Naive thymus-derived CD4-positive, alpha-beta T cell (primary cell): ENCODE measurements at places on chromosomes 11 and 22.

GRCh38 chr11:71342951-71343827 lies 90.8 kb upstream of the SHANK2 start:
- no peak for DNase-seq

- no peak for DNase-seq
These were observed 153.0 kb upstream of the TIMP3 start for GRCh38 chr22:32648486-32648885.

- DNase-seq, result no peak
These were observed 13.1 kb downstream of the MRGPRG start for GRCh38 chr11:3205261-3206155.

GRCh38 chr11:3003396-3004231 lies 11.5 kb upstream of the NAP1L4 start:
- no peak for DNase-seq

DNA sequence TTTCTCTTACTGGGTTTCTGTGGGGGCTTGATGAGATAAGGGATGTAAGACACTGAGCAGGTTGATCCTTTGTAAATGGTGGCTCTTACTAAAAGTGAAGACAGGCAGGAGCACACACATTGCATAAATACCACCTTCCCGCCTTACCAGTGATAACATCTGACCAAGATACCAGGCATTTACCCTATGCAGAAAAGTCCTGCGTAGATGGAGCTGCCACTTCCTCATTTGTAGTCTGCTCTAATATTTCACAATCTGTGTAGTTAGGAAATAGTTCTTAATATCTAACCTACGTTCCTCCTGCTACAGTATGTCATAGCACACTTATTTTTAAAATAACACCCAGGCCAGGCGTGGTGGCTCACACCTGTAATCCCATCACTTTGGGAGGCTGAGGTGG lies 23.9 kb upstream of the SWAP70 start:
- no peak for DNase-seq
